ENCODE measurements at places on chromosomes 7 and 10.

GRCh38 chr10:87751274-87751673 lies 66.8 kb downstream of the ATAD1 start:
- DNase-seq: no peak

GRCh38 chr7:90604383-90604782 lies 8.3 kb downstream of the CDK14 start:
- DNase-seq: no peak

- DNase-seq: no peak
These were observed 251.9 kb upstream of the ZNF32 start for GRCh38 chr10:43900571-43900970.

DNA sequence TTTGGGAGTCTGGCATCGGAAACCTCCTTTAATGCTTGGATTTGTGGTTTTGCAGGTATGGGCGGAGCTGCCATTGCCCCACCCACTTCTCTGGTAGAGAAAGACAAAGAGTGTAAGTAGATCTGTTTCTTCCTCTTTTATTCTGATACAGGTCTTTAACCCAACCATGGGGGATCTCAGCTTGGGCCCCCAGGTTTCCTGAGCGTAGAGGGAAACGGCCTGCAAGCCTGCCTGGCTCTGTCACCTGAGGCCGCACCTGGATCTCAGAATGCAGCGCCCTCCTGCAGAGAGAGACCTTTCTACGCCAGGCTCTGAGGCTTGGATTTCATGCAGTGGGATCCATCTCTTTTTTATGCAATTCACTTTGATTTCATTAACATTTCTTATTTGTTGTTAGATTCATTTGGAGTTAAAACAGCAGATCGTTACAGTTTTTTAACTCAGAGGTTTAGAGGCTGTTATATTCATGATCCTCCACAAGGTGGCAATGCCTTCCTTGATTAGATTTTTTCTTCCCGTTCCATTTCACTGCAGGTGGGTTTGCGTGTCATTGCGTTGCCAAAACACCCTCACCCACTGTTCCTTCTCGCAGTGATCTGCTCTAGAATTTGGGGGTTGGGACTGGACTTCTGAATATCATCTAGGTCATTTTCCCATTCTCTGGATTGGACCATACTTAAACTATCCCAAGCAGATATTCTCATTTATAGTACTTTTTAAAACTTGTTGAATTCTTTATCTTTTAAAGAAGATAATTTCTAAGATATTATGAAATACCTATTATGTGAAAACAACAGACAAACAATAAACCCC lies 20.0 kb downstream of the RBM17 start:
- DNase-seq: no peak

- no peak for DNase-seq
These were observed 310.2 kb upstream of the LRRN3 start for GRCh38 chr7:110780712-110781111.

Data from activated T-cell treated with anti-CD3 and anti-CD28 coated beads for 24 hours (primary cell).